ENCODE measurements at places on chromosomes 5 and 9. TPM values are rescaled to one million over a fixed set of nuclear protein-coding genes. Genes with fewer than 3 reads are reported as not detected.

DNA sequence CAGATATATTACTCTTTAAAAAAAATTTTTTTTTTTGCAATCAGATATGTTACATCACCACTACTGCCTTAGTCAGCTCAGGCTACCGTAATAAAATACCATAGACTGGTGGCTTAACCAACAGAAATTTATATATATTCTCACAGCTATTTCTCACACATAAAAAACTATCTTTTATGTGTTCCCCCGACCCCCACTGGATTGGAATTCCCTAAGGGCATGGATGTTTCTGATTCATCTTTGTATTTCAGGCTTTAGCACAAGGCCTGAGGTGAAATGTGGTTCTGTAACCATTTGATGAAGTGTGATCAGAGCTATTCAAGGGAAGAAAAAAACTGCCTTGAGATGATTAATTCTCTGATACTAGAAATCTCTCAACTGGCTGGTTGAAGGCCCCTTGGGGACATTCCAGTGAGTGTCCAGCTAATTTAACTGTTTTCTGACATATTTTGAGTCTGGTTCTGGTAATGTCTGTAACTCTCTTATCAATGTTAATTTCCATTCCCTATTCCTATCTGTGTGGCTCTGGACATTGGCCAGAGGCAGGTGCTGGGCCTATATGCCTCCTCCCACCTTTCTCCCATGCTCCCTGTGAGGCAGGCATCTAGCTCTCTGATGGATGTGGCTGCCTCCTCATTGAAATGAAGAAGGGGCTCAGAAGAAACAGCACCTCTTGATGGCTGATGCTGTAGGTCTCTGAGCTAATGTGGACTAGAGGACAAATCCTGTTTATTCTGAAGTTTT is 2.5 kb downstream of the CD14 start:
- no peak for DNase-seq

GRCh38 chr5:173451031-173451430 is 122.8 kb upstream of the STC2 start:
- DNase-seq = peak; percentile 57

GRCh38 chr9:119697996-119698395 is 328.8 kb upstream of the BRINP1 start:
- no peak for DNase-seq

DNA sequence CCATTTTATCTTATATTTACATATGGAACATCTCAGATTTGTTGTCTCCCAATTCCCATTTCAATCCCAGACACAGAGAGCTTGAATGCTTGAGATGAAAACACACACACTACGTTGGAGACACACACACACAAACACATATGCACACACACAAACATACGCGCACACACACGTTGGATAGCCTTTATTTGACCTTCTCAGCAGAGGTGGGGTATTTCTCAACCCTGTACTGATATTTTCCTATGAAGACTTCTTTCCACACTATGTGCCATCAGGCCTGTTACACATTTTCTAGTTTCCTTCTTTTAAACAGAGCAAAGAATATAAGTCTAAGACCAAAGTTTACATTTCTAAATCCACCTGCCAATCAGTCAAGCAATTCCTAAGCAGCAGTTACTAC is 291.0 kb downstream of the TAF11L14 start:
- DNase-seq = no peak

DNA sequence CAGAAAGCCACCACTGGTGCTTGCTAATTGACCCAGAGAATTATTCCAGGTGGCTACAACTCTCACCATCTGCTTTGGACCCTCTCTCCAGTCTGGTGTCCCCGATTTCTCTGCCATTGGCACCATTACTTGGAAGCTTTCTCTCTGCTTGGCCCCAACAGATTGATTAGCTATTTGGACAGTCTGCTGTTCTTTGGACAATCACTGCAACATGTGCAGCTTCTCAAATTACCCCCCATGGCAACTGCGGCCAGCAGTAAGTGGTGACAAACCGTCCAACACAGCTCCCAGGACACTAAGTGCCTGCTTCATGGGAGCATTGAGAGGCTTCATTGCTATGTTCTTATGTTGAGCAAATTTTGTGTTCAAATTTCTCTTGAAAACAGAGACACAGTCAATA is 309.8 kb downstream of the TAF11L14 start:
- DNase-seq = no peak

DNA sequence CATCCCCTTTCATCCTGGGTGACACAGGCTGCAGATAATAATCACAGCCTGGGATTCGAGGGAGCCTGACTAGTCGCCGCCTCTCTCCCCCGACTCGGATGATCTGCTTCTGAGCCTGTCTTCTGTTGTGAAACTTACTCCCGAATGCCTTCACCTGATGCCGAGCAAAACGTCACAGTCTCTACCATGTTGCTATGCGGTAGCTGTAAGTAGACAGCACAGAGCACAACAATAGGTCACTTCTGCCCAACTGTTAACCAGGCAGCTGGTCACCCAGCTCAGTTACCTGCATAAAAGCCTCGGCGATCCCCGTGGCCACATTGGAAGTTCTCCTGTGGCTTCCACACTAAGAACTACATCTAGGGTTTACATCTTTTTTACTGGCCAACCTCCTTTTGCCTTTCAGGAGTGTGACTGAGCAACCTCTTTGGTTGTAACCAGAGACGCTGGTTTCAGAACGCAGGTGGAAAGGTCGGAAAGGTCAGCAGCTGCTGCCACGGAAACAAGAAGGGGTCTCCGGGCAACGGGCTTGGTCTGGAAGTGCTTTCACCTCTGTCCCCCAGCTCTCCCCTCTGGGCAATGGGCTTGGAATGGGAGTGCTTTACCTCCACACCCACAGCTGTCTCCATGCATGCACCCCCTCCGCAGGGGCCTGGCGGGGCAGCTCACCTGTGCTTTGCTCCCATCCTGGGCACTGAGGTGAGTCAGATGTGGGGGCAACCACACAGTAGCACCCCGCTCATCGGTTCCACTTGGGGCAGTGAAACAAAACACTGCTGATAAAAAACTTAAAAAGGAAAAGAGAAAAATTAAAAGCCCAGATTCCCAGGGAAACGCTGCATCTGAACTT is 7.6 kb upstream of the PPP1R26 start:
- DNase-seq = no peak

DNA sequence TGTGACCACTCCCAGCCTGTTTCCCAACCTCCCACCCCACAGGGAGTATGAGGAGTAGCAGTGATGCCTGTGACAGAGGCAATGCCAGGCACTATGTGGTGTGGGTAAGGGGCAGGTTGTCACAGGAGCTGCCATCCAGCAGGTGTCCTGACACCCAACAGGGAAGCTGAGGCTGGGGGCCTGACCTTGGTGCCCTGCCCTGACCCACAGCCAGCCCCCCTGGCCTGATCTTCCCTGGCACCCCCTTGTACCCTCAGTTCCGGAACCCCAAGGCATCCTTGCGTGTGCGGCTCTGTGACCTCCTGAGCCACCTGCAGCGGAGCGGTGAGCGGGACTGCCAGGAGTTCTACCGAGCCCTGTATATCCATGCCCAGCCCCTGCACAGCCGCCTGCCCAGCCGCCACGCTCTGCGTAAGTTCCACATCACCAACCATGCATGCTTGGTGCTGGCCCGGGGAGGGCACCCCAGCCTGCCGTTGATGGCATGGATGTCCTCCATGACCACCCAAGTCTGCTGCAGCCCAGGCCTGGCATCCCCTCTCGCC is 14.4 kb downstream of the CARD19 start:
- DNase-seq = no peak

DNA sequence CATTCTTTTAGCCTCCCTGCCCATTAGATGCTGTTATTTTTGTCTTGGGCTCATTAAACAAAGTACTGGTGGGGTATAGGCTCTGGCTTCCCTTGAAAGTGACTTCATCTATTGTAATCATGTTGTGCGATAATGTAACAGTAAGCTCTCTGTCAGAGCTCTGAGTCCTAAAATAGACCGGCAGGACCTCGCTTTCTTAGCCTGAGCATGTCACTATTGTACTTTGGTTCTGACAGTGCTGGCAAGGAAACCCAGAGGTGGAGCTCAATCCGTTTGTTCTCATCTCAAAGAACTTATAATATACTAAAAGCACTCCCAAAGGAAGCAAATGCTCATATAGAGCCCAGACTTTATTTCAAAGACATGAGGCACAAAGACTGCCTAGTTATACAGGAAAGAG is 339.1 kb upstream of the CCNH start:
- DNase-seq = no peak

GRCh38 chr9:3735251-3735650 is 209.4 kb upstream of the RFX3 start:
- DNase-seq = no peak

DNA sequence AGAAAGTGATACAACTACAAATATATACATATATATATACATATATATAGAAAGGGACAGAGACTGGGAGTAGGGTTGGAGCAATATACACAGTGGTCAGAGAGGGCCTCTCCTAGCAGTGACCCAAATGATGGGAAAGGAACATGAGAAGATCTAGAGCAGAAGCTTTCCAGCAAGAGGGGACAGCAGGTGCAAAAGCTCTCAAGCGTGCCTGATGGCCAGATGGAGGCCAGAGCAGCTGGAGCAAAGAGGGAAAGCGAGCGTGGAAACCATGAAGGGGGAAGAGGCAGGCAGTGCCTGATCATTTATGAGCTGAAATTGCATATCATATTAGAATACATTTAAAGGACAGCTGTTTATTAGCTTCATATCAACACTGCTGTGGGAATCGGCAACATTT is 7.6 kb upstream of the GRPEL2 start:
- no peak for DNase-seq

GRCh38 chr9:109624896-109625295 is 126.8 kb upstream of the PTPN3 start:
- no peak for DNase-seq

- no peak for DNase-seq
Observed at GRCh38 chr5:93899026-93899600, 157.7 kb upstream of the POU5F2 start.

DNA sequence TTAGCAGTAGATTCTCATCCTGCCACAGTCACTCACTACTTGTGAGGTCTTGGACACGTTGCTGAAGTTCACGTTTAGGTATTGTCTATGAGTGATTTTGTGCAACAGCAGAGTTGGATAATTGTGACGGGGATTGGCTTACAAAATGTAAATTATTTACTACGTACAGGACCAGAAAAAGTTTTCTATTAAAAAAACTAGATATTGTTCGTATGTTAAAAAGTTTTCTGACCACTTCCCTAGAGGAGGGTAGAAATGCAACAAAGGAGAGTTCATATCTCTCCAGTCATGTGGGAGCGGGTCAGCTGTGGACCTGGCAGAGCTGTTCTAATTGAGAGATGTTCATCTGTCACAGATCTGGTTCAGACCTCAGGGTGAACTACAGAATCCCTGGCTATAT is 976.1 kb upstream of the NUDT12 start:
- DNase-seq = no peak

DNA sequence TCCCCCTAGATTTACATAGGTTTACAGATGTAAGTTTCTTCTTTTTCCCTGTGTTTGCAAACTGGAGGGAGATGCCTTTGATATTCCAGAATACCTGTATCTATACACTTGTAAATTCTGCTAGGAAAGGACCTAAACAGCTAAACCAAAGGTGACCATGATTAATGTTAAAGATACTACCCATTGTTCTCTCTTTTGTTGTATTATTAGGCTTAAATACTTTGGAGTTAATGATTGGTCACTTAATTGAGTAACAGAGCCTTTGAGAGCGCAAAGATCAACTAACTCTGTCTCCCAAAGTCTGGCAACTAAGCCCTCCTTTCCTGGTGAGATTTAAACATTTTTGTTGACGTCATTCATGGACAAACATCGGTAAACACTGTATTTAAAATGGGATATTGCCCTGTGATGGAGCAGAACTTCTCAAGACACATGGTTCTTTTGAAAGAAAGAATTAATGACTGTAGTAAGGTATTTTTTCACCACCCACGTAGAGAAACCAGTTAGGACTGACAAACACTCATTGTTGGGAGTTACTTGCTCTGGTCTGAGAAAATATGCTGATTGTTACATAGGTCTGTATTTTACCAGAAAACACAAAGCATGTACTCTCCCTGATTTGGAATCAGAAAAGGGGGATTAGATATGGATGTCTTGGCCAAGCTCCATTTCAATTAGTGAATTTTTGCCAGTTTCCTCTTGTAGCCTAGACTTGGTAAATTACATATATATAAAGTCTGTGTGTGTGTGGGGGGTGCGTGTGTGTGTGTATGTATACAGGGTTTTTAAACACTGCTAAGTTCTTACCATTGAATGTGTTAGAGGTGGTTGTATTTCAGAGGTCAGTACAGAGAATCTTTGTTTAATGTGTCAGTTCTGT is 4.6 kb downstream of the VCAN start:
- no peak for DNase-seq

DNA sequence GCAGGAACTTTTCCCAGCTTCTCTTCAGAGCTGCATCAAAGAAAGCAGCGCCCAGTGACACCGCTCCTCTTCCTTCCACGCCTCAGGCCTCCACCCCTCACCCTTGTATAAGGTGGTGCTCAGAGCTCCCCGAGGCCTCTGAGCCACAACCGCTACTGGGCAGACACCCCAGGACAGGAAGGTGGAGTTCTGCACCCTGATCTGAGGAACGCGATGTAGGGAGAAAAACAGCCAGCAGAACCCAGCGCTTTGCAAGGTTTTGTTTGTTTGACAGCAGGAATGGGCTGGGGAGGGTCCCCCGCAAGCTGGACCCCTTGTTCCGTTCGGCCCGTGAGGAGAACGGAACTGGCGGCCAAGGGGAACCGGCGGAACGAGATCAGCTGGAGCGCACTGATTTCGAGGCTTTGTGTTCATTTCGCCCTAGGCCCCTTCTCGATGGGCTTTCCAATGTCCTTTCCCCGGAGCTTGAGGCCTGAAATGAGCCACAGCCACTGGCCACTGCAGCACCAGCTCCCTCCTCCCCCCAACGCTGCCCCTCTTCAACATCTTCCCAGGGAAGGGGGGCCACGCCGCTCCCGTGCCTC is 4.1 kb downstream of the EDF1 start:
- no peak for DNase-seq

DNA sequence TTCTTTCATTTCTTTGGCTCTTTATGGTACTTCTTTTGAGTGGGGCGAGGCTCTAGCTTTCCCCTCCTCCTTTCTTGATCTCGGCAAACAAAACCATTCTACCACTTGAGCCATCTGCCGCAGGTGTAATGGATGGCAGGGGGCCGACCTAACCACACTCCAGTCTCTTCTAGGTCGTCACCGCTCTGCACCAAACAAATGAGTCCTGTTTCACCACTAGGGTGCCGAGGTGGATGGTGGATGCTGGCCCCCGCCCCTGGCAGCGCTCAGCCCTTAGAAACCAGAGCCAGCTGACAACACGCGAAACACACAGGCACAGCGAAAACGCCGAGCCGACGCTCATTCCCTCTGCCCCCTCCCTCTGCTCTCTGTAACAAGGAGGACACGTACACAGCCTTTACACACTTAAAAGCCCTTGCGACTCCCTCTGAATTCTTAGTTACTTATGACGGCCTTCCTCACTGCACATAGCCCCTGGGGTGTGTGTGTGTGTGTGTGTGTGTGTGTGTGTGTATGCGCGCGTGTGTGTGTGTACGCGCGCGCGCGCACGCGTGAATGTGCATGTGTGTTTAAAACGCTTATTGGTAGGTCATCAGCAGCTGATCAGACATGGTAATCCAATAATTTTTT is 199.4 kb downstream of the MEF2C start:
- peak; percentile 64 for DNase-seq

Gene DBH
- total RNA-seq = not detected

Gene ROPN1L
- total RNA-seq = not detected

Gene DRD1
- not detected for total RNA-seq

Gene SPINK4
- not detected for total RNA-seq

Gene TRPM3
- total RNA-seq = not detected

Gene NSUN2
- total RNA-seq = 140 TPM

Gene NRARP
- 12.9 TPM for total RNA-seq

Gene PCA3
- not detected for total RNA-seq

Data from activated CD4-positive, alpha-beta T cell treated with anti-CD3 and anti-CD28 coated beads, Interleukin-2, amount 10 ng/mL, durations not matched to agents 24 days and 14 days (primary cell).